ENCODE measurements at places on chromosomes 5 and 9. TPM values are rescaled to one million over a fixed set of nuclear protein-coding genes. Genes with fewer than 3 reads are reported as not detected.

GRCh38 chr5:15615859-15616258 is 115.9 kb downstream of the FBXL7 start:
- DNase-seq, result no peak

- DNase-seq, result no peak
These were observed 154.4 kb upstream of the ZNF462 start for GRCh38 chr9:106708475-106709146.

GRCh38 chr5:134911285-134912206 is 6.6 kb downstream of the PCBD2 start:
- no peak for DNase-seq

The MYMK gene
- not detected for total RNA-seq

Measured in esophagus muscularis mucosa (tissue), 4 donors.